ENCODE measurements at places on chromosomes 4 and X.

DNA sequence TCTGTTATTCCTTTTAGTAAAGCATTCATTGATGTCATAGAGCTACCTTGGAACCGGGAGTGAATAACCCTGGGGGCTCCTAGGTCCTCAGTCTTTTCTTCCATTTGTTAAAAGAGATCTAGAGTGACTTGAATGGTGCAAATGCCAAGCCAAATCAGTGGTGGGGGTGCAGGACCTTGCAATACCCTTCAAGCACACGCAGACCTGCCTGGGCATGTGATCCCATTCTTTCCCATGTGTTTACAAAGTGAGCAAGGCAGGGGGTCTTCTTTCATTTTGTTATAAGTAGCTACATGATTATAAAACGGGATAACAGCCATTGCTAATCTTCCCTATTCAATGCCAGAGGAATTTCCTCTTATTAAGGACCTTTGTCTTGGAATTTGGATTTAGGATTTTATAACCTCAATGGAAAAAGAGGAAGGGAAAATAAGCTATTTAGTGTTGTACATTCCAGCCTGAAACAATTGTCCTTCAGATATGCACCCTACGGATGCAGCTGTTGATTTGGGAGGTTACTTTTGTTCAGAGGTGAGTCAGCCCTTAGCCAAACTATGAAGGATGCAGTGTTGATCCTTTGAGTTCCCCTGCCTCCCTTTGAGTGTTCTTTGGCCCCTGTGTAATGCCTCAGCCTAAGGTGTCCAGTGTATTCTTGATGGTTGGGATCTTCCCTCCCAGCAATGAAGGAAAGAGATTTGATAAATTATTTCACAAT is 623.8 kb upstream of the HTR2C start:
- no peak for DNase-seq

GRCh38 chrX:110413727-110414124 is 55.1 kb downstream of the RTL9 start:
- no peak for DNase-seq

- peak; percentile 49 for DNase-seq
Observed at GRCh38 chrX:119698845-119699244, 5.9 kb upstream of the SEPTIN6 start.

- DNase-seq: peak; percentile 76
Observed at GRCh38 chr4:1727117-1728031, 6.1 kb downstream of the TACC3 start.

Data from H54 (cell line).